ENCODE measurements at places on chromosomes 6 and 20.
A peak's percentile ranks its signal among the peaks of the same experiment; 100 is the strongest.

GRCh38 chr6:144566868-144567615 is 281.9 kb downstream of the UTRN start:
- H3K27ac ChIP-seq = no peak overlapping the region
- no peaks in the 10 kb centered on the region for H3K27me3 ChIP-seq
- DNase-seq = no peak
- H3K4me3 ChIP-seq = no peak overlapping the region
- no peaks in the 10 kb centered on the region for H3K4me1 ChIP-seq

DNA sequence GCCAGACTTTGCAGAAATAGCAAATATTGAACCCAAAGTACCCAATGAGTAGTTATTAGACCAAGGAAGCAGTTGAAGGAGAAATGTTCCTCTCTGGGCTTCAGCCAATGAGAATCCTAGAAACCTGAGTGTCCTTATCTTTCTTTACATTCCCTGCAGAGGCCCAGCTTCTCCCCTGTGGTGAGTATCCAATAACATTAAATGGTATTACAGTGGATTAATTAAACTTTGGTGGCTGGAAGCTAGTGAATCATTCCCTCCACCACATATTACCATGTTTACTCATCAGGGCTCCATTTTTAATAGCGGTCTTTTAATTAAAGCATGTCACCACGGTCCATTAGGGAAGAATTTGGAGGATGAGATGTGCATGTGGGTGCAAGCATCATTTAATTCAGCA is 74.0 kb downstream of the UNC5CL start:
- H3K36me3 ChIP-seq = no peaks in the 10 kb centered on the region
- H3K4me3 ChIP-seq = no peak overlapping the region
- no peak overlapping the region for H3K27ac ChIP-seq
- DNase-seq = no peak
- no peaks in the 10 kb centered on the region for H3K27me3 ChIP-seq
- H3K4me1 ChIP-seq = no peaks in the 10 kb centered on the region

- no peak for DNase-seq
- H3K4me3 ChIP-seq = no peak overlapping the region
- H3K4me1 ChIP-seq = peaks cover 4% of the 10 kb centered on the region
- H3K36me3 ChIP-seq = no peaks in the 10 kb centered on the region
- no peak overlapping the region for H3K27ac ChIP-seq
Measured at GRCh38 chr20:32282461-32282860, 5.0 kb downstream of the KIF3B start.

DNA sequence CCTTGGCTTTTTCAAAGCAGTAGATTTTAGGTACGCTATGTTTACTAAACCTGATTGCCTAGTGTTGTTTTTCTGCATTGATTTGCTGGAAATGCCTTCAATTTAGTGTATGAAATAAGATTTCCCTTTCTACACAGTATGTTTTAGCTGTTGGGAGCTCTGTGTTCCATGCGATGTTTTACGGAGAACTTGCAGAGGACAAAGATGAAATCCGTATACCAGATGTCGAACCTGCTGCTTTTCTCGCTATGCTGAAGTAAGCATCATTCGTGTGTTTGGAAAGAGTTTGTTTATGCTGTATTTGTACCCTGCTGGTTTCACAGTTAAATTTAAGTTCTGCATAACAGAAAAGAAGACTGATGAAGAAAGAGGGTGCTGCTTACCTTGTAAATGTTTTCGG is 1.9 kb downstream of the BTBD3 start:
- H3K4me3 ChIP-seq = no peak overlapping the region
- H3K36me3 ChIP-seq = peaks cover 33% of the 10 kb centered on the region
- H3K27me3 ChIP-seq = no peaks in the 10 kb centered on the region
- H3K4me1 ChIP-seq = peaks cover 5% of the 10 kb centered on the region
- no peak for DNase-seq

- H3K4me3 ChIP-seq = no peak overlapping the region
- H3K27ac ChIP-seq = 0 out of 2 replicates have a peak overlapping the region, but pooled peaks have one; percentile 12
- H3K36me3 ChIP-seq = no peaks in the 10 kb centered on the region
- no peaks in the 10 kb centered on the region for H3K27me3 ChIP-seq
Measured at GRCh38 chr6:34953061-34954025, 64.3 kb downstream of the ANKS1A start.

GRCh38 chr6:27874016-27874415 is 38.2 kb downstream of the OR2B2 start:
- H3K36me3 ChIP-seq = no peaks in the 10 kb centered on the region
- no peaks in the 10 kb centered on the region for H3K27me3 ChIP-seq
- DNase-seq = no peak
- H3K4me1 ChIP-seq = peaks cover 9% of the 10 kb centered on the region
- peak overlapping the region; percentile 96 for H3K27ac ChIP-seq

GRCh38 chr6:21404577-21404976 is 189.0 kb upstream of the SOX4 start:
- no peak overlapping the region for H3K27ac ChIP-seq
- H3K36me3 ChIP-seq = no peaks in the 10 kb centered on the region
- no peaks in the 10 kb centered on the region for H3K4me1 ChIP-seq
- no peak overlapping the region for H3K4me3 ChIP-seq
- H3K27me3 ChIP-seq = no peaks in the 10 kb centered on the region

DNA sequence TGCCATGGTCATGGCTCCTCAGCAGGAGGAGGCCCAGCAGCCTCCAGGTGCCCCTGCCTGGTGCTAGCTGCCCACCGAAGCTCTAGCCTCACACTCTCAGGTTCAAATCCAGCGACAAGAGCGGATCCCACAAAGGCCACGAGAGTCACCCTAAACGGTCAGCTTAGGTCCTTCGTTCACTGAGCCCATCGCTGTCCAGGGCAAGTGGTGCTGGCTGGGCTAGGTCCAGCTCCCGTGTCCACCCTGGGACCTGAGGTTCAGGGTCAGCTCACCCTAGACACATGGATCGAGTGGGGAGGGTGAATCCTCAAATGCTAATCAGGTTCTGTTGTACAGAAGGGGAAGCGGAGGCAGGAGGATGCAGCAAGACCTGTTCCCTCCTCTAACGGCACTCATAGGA is 171.9 kb upstream of the SULF2 start:
- H3K27me3 ChIP-seq = no peaks in the 10 kb centered on the region
- no peaks in the 10 kb centered on the region for H3K4me1 ChIP-seq
- no peaks in the 10 kb centered on the region for H3K36me3 ChIP-seq
- DNase-seq = no peak

DNA sequence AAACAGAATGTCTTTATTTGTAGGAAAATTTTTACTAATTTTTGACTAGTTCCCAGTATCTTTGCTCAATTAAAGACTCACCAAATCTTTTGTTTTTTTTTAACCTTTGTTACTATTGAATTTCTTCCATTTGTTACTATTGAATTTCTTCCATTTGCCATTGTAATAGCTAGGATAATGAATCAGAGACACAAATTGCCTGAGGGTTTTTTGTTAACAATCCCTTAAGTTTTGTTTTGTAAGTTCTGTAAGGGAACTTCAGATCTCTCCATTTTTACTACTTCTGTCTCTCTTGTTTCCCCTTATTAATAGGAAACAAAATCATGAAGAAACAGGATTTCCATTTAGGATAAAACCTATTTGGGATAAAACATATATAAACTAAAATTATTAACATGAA is 104.3 kb downstream of the MAP3K4 start:
- no peaks in the 10 kb centered on the region for H3K27me3 ChIP-seq
- no peaks in the 10 kb centered on the region for H3K4me1 ChIP-seq
- H3K27ac ChIP-seq = no peak overlapping the region

All from H1 (cell line).